MG63 (cell line): ENCODE measurements at places on chromosomes 3 and 15.

- DNase-seq = no peak
Observed at GRCh38 chr3:108013141-108014055, 77.4 kb downstream of the CD47 start.

DNA sequence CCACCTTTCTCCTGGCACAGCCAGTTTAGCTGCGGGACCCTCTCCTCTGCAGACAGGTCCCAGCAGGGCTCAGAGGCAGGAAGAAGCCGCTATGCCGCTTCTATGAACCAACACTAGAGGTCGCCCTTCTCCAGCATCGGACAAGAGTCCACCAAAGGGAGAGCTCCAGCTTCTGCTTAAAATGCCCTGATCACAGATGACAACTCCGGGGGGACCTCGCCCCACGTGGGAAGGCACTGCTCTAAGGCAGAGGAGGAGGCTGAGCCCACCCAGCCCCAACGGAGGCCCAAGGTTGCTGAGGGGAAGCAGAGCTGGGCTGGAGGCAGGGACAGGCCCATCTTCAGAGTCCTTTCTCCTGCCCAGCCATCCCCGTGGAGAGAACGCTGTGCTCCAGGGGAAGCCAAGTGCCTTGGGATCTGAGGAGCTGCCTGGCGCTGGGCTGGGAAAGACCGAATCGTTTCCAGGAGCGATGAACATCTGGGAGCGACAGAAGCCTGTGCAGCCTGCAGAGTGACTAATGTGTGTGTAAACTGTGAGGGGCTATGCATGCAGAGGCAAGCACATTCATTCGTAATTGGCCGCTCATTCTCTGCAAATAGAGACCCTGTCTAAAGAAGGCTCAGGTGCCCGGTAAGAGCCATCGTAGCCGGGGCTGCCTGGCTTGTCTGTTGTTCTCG, 43.5 kb upstream of the BDH1 start:
- peak; percentile 64 for DNase-seq

GRCh38 chr3:158974904-158975303, 173.1 kb downstream of the MFSD1 start:
- DNase-seq = no peak

GRCh38 chr3:71796290-71796689, 11.3 kb upstream of the PROK2 start:
- no peak for DNase-seq

DNA sequence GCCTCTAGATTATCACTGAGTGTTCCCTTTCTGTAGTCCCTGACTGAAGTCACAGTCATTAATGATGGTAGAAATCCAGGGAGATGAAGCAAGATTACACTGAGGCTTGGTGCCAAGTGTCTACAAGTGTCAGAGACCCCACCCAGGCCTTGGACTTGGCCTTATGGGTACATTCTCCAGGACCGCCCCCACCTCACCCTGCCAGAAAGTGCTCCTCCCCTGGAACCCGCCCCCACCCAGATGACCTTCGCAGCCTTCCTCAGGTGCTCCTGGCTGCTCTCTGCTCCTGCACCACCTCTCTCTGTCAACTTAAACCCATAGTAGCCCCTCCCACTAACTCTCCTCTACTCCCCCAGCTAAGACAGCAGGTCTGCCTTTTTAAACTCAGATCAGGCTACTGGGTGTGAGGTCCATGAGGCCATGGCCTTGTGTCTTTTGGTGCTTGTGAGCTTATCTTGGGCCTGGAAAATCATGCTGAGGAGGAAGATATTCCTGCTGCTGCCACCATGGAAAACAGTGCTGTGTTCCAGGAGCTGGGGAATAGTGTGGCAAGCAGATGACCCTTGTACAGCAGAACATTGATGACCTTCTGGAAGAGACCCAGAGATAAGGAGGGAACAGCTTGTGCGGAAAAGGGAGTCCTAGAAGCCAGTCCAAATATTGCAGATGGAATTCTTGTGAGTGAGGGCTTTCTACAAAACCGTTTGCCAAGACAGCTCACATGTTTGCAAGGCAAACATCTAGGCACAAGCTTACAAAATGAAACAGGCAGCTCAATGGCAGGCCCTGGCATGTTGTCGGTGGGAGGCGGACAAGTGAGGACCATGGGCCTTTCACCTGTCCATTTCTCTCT, 40.3 kb upstream of the NDUFB4 start:
- no peak for DNase-seq

DNA sequence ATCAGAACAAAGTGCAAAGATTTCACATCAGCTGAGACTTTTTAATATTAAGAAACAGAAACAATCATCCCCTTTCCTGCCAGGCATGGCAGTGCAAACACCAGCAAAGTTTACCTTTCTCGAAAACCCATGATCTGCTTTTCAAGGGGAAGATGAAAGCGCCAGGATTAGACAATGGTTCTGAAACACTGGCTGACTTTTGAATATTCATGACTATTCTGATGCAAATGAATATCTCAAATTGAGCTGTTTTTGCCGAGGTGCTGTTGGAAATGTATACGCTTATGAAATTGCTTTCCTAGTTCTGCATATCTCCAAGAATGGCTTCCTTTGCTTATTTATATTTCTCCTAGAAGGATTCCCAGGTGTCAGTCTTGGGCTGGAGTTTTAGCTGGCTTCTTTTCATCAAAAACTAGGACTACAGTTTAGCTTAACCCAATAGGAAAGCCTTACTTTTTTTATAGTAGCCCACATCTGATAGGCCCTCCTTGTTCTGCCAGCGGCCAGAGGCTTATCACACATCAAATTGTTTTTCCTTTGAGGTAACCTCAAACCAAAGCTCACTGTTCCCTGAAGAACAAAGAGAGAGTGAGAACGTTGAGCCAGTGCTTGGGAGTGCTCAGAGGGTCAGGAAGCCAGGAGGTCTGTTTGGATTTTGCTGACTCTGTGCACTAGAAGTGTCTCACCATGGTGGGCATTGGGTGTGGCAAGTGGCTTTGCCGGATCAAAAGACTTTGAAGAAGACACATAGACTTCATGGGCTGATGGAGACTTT, 74.0 kb upstream of the PLCL2 start:
- no peak for DNase-seq

DNA sequence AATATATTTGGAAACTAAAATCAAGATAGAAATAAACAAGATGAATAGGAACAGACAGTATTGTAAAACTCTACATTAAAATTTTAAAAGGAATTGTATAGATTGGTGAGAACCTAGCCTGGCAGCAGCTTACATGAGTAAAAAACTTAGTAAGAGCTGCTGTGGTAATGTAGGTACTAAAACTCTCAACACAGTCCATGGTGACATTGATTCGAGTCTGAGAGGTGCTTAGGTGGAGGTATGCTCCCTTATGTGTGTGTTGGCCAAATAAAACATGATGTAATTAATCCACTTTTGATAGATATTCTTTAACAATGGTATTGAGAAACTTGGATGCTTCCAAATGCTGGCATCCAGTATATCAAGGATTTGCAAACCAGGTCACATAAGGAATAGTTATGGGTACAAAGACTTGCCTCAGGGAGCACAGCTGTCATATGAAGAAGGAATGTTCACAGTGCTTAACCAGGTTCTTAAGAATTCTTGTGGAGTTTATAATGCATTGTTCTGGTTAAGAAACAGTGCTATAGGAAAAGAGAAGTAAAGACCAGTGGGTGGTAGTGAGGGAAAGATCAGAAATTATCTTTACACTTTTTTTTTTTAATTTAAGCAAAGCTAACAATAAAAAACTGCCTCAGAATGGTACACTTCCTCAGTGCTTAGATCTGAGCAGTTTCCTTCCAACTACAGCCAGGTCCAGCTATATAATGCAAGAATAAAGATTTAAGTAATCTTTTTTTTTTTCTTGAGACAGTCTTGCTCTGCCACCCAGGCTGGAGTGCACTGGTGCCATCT, 24.6 kb upstream of the IL20RB start:
- DNase-seq = no peak

GRCh38 chr3:16365491-16366128, 100.6 kb downstream of the OXNAD1 start:
- DNase-seq = no peak

DNA sequence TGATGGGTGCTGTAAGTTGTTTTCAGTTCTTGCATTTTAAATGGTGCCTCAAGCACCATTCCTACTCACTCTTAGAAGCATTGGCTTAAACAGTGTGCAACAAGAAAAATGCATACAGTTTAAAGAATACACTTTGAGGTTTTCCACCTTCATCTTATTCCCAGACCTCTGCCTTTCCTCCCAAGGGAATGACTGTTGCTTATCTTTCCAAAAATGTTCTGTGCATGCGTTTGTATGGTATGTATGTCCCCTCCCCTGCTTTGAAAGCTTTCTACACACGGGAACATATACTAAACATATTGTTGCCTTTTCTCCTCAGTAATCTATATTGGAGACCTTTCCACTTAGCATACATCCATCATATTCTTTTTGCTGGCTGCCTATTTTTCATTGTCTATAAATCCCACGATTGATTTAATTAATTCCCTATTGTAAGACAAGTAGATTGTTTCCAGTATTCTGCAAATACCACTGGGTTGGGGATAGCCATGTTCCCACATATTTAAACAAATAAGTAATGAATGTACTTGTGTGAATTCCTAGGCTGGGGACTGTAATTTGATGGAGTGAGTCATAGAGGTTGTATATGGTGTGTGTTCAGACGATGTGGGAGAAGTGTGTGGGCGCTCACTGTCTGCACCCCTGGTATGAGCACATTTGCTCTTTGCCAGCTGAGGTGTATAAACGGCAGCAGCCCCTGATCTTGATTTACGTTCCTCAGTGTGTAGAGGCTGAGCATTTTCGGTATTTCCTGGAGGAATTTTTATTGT, 5.8 kb downstream of the TRAK1 start:
- DNase-seq = no peak

GRCh38 chr15:49876401-49877038, 242.5 kb downstream of the ATP8B4 start:
- no peak for DNase-seq

DNA sequence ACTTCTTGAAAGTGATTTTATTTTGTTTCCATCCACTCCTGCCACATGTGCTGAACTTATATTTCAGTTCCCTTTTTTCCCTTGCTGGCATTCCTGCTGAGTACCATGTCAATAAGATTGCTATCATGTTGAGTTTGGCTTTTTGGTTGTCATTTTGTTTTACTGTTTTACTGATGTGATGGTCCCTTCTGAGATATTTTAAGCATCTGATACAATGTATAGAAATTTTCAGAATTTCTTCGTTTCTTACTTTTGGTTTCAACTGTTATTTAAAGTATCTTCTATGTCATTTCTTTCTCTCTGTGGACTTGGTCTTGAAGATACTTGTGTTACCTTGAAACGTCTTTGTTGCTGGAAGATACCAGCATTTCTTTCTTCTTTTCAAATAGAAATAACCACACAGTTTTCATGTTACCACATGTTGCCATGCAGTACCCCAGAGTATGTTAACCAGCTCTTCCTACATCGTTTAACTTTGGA, 14.1 kb downstream of the SIDT1 start:
- no peak for DNase-seq
